A549 treated with AZD2906 at 1 μM for 4 hours (cell line): ENCODE measurements at places on chromosomes 16 and 17. TPM values are rescaled to one million over a fixed set of nuclear protein-coding genes. Genes with fewer than 3 reads are reported as not detected.

ITGB3 gene
- total RNA-seq: 2.2 to 6.0 TPM (median 4.5 TPM) in 5 replicates

CSH1 gene
- not detected in 5 replicates for total RNA-seq

KCNJ18 gene
- total RNA-seq: 0.03 to 0.07 TPM (median 0.05 TPM) in 4 of 5 replicates, not detected in the other

GP1BA gene
- total RNA-seq: not detected in 5 replicates

FSCN2 gene
- total RNA-seq: 0.86 to 1.6 TPM (median 1.3 TPM) in 5 replicates

CALB2 gene
- total RNA-seq: 4.6 to 6.3 TPM (median 5.1 TPM) in 5 replicates

ATP2A3 gene
- total RNA-seq: 4.3 to 5.3 TPM (median 4.7 TPM) in 5 replicates

CD300LB gene
- total RNA-seq: 0.05 to 0.14 TPM (median 0.05 TPM) in 4 of 5 replicates, not detected in the other
